ENCODE measurements at places on chromosomes 2 and 18.

DNA sequence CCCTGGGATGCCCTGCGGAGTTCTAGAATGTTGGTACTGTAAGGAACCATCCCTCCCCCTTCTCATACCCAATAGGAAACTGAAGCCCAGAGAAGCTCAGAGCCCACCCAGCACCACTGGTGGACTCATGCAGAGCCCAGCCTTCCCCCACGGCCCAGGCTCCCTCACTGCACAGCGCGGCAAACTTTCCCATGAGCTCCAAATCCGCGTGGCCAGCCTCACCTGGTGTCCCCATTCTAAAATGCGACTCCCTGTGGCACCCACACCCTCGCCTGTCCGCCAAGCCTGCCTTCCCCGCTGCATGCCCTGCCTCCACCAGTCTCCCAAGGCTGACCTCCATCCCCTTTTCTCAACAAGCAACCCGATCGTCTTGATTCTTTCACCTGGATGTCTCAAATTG is 51.1 kb downstream of the PTGR3 start:
- DNase-seq = no peak

DNA sequence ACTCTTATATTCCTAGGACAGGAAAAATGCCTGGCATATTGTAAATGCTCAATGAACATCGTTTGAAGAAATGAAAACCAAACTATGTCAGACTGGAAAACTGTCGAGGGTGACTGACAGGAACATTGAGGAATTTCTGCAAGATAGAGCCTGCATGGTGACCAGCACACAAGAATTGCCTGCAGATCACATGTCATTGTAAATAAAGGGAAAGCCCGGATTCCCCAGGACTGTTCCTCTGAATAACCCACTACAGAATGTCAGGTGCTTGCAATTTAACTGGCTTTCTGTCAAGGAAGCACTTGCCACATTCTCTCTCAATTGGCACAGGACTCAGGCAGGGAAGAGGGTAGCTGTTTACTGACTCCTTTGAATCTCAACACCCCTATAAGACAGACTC is 129.0 kb upstream of the REG3G start:
- no peak for DNase-seq

DNA sequence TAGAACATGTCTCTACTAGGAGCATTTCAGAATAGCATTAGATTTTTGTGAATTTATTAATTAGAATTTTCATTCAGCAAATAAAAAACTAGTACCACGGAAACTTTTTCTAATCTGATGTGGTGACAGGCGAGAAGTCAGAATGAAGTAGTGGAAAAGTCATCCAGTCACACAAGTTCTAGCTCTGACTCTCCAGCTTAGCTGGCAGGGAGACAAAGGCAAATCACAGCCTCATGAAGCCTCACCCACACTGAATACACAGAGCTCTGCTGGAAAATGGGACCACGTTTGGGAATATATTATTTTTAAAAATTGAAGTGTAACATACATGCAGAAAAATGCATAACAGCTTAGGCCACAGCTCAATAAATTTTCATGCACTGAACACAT is 86.1 kb downstream of the L3MBTL4 start:
- DNase-seq = no peak

GRCh38 chr2:5332925-5333324 is 359.3 kb upstream of the SOX11 start:
- DNase-seq = no peak

- DNase-seq = no peak
These were observed 58.9 kb downstream of the NDUFA10 start for GRCh38 chr2:239966029-239966852.

- DNase-seq = no peak
These were observed 4.8 kb upstream of the RNF138 start for GRCh38 chr18:32086881-32087280.

GRCh38 chr2:52879561-52879960 is 888.0 kb upstream of the CHAC2 start:
- no peak for DNase-seq

- DNase-seq = no peak
These were observed 1.5 kb upstream of the AMMECR1L start for GRCh38 chr2:127887082-127887775.

- no peak for DNase-seq
These were observed 32.2 kb upstream of the IGFBP5 start for GRCh38 chr2:216727346-216728122.

- no peak for DNase-seq
These were observed 66.7 kb downstream of the SPATS2L start for GRCh38 chr2:200373231-200373630.

DNA sequence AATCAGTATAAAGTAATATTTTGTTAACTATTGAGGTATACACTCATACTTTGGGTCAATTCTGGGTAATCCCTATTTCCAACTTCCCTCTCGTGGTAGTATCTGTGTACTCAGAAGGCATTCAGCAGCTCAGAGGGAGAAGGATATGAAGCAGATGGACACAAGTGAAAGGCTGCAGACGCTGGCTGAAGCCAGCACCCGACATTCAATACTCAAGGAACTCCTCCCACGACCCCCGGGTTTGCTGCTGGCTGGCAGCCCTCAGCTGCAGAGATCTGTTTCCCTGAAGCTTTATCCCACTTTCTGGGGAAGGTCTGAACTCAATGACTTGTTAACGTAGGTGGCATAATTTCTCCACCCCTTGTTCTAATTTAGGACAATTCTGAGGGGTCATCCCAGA is 847.3 kb upstream of the SOX11 start:
- no peak for DNase-seq

DNA sequence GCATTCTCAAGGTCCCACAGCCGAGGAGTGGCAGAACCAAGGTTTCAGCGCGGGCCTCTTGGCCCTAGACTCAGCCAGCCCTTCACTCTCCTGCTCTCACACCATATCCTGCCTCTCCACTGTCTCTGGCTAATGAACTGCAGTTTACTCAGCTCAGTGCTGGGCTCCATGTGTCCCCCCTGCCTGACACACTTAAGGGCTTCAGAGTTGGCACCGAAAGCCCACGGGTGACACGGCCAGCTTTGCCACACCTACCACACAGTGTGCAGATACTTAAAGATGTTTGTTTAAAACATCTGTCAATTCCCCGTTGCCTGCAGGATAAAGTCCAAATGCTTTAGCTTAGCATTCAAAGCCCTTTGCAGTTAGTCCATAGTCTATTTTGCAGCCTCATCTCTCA is 241.2 kb downstream of the SEPTIN10 start:
- no peak for DNase-seq

DNA sequence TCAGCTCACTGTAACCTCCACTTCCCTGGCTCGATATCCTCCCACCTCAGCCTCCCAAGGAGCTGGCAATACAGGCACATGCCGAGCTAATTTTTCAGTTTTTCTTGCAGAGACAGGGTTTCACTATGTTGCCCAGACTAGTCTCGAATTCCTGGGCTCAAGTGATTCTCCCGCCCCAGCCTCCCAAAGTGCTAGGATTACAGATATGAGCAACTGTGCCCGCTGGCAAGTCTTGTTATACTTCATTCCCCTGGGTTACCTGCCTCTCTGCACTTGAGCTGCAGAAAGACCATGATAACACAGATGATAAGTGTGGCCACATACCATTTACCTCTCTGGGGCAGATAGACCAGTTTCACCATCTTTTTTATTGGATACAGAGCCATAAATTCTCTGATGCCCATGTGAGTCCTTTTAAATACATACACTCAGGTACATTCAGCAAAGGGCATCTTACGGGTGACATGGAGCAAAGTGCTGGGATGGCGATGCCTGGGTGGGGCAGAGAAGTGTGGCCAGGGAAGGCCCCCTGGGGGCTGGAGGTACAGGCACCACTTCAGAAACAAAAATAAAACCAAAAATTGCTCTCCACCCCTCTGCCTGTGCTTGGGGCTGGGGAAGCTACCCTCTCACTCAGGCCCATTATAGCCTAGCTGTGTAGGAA is 20.4 kb downstream of the CCT7 start:
- no peak for DNase-seq

DNA sequence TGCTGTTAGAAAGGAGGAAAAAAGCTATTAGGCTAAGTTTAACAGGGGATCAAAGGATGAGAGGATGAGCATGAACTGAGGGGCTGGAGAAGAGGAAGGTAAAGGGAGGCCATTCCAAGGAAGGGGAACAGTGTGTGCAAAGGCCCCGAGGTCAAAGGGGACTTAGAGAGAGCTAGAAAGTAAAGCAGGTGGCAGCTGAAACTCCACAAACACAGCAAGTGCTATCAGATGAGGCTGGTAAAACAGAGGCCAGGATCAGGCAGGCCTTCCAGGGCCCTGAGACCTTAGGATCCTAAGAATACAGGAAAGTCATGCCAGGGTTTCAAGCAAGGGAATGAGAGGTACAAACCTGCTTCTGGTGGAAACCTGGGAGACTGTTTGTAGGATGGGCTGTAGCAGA is 5.8 kb downstream of the HDAC4 start:
- DNase-seq = no peak
